HCEC 1CT (cell line): ENCODE measurements at places on chromosomes 7 and 10.

- DNase-seq = no peak
Observed at GRCh38 chr7:103685646-103686045, 239.6 kb upstream of the SLC26A5 start.

DNA sequence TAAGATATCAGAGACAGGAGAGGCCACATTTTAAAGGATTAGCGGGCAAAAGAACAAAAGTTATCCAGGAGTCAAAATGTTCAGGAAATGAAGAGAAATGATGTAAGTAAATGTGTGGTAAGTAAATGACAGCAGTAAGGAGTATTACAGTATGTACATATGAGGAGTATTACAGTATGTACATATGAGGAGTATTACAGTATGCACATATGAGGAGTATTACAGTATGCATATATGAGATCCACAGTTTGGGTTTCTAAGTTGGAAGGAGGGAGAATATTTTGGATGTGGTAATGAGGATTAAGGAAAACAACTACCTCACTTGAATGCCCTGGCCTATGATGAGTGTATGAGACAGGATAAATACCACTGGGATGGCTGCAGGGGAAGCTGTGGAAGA lies 192.4 kb upstream of the DGKB start:
- no peak for DNase-seq

DNA sequence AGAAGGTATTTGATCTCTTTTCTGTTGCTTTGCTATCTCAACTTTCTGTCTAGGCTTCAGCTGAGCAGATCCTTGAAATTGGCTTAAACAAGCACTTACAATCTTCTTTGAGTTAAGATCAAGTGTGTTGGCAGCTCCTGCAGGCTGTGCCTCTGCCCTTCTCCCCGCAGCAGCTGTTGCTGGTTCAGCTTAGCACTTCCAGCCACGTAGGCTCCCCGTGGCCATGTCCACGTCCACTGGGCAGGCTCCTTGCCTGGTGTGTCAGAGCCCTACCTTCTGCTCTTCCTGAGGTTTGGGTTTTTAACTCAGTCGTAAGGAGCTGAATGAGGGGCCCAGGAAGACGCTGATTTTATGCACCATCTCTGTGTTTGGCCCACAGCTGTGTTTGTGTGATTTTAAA lies 47.2 kb downstream of the CAMK1D start:
- no peak for DNase-seq

- peak; percentile 21 for DNase-seq
Observed at GRCh38 chr7:116329686-116330503, 119.6 kb downstream of the TES start.

- no peak for DNase-seq
Observed at GRCh38 chr7:63067897-63068585, 930.6 kb upstream of the ZNF722 start.

DNA sequence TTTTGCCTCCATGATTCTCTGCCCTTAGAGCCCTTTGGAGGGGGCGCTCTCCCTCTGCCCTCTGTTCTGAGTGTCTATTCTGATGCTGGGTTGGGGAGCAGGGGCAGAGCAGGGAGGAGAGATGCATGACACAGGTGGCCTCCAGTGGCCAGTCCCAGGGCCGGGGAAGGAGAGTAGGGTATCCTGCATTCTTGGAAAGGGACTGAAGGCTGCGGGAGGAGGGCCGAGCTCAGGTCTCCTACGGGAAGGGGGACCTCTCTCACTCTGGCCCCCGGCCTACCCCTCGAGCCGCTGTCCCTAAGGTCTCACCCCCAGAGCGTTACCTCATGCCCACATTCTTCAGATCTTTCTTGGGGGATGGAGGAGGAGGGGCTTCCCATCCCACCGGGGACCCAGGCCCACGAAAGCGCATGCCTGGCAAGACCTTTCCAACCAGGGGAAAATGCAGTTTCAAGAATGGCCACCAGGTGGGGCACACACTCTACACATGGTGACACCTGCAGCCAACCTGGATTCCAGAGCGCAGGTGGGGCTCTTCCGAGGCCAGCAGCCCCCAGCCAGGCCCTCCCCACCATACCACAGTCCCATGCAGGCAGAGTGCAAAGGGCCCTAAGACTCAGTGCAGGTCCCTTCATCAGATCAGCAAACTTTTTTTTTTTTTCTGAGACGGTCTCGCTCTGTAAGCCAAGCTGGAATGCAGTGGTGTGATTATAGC lies 86.4 kb downstream of the MYL10 start:
- no peak for DNase-seq

- no peak for DNase-seq
Observed at GRCh38 chr7:101534873-101535272, 94.2 kb downstream of the MYL10 start.

- DNase-seq = peak; percentile 82
Observed at GRCh38 chr7:12281038-12281437, 69.9 kb downstream of the TMEM106B start.

DNA sequence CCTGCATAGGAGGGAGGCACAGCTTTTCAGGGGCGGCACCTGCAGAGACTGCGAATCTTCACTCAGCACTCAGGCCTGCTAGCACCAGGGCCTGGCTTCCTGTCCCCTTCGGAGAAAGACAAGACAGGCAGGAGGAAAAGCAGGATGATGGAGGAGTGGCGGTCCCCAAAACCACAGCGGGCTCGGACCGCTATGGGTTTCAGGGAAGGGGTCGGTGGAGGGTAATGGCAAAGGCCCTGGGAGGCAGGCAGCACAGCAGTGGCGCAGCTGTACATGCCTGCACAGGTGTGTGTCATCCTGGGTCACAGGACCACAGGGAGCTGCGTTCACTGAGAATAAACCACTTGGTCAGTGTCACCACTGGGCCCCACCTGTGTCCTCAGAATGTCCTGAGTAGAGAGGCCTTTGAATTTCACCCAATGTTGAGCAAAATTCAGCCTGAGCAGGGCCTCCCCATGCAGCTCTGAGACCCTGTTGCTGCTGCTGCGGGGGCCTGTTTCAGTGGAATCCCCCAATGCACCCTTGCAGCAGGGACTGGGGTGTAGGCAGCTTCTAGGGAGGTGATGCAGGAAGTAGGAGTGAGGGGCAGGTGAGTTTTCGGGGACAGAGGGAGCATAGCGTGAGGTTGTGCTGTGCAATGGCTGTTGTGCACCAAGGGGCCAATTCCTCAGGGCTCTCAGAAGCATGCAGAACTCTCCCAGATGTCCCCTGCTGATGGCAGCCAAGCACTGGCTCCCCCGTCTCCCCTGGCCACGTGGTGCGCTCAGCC lies 90.6 kb upstream of the PPP2R2D start:
- DNase-seq = no peak

GRCh38 chr7:98628418-98628817 lies 11.3 kb downstream of the NPTX2 start:
- no peak for DNase-seq

- DNase-seq = no peak
Observed at GRCh38 chr7:107032720-107033438, 11.6 kb upstream of the PRKAR2B start.

DNA sequence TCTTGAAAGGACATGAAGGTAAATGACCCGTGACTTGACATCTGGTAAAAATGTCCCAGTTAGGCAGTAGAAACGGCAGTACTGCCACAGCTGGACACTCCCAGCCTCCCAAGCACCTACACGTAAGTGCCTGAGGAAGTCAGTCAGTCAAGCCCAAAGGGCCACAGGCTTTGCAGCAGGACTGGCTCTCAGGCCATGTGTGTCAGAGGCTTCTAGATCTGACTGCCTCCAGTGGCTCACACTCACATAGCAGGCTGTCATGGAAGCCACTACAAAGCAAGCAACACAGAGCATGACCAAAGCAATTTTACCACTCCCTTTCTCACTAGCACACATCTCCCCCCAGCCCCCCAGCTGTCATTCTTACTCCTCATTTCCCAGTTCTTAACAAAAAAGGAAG lies 17.8 kb upstream of the CCNJ start:
- DNase-seq = no peak

GRCh38 chr10:62732841-62733653 lies 71.5 kb upstream of the ADO start:
- peak; percentile 79 for DNase-seq

- DNase-seq = peak; percentile 27
Observed at GRCh38 chr10:133260895-133261725, 15.6 kb downstream of the ADAM8 start.

GRCh38 chr10:16943295-16944285 lies 126.4 kb upstream of the RSU1 start:
- peak; percentile 61 for DNase-seq

- no peak for DNase-seq
Observed at GRCh38 chr10:113399065-113399464, 153.8 kb upstream of the HABP2 start.

GRCh38 chr7:140475747-140476333 lies 3.5 kb downstream of the MKRN1 start:
- peak; percentile 13 for DNase-seq

GRCh38 chr7:50962962-50963374 lies 180.3 kb upstream of the GRB10 start:
- DNase-seq = no peak

- DNase-seq = no peak
Observed at GRCh38 chr7:30396389-30396788, 82.2 kb downstream of the NOD1 start.

DNA sequence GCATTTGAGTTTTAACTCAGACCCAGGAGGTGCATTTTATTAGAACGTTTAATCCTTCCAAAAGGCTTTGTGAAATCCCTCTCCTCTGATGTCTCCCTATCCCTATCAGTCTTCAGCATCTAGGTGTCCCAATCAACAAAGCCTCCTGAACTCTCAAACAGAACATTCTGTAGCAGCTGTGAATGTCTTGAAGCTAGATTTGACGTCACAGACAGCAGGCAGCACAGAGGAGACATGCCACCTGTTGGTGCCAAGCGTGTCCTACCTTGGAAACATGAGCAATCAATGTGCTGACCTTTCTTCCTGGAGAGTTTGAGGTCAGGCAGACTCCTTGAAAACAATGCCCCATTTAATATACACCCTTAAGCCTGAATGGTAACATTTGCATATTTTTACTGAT lies 125.5 kb downstream of the RNLS start:
- no peak for DNase-seq

DNA sequence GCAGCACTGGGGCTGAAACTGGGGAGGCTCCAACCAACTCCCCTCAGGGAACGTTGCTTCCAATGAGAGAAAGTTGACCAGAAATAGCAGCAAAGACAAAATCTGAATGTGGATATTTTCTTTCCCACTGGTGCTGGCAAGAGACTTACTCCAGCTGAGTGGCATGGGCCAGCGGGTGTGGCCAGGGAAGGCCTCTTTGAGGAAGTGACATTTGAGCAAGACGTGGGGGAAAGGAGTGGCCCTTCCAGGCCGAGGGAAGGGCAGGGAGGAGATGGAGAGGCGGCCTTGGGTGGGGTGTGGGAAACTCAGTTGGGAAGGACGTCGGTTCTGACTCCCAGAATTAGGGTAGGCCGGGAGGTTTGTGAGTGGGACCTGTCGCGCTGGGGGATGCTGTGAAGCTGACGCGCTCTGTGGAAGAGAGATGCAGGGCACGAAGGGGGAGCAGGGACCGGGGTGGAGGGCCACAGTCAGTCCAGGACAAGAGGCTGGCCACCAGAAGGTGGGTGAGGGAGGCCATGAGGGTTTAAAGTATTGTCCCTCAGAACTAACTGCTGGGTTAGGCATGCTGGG lies 96.7 kb upstream of the IKZF1 start:
- DNase-seq = no peak

- peak; percentile 74 for DNase-seq
Observed at GRCh38 chr7:130290745-130291144, 2.2 kb upstream of the CPA4 start.

DNA sequence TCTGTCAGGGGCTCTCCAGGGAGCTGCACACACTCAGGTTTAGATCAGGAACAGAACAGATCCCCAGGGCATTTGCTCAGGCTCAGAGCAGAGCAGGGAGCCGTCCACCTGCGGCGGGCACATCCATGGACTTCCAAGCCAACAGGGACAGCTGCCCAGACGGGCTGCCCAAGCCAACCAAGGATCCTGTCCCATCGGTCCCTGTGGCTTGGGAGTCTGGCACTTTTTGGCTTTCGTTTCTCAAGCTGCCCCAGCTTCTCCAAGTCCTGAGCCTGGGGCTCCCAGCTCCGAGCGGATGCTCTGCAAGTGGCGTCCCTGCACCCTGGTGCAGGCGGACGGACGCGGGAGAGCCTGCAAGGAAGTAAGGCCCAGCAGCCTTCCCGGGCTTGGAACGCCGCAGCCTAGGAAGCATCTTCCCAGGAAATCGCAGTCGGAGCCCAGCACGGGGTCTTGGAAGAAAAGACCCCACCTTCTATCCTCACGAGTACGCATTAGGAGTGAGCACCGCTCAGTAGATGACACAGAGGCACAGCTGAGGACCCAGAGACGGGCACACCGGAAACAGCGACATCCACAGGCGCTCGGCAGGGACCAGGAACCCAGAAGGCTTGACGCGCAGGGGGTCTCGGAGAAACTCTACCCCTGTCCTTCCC lies 6.0 kb downstream of the GPR146 start:
- DNase-seq = no peak

DNA sequence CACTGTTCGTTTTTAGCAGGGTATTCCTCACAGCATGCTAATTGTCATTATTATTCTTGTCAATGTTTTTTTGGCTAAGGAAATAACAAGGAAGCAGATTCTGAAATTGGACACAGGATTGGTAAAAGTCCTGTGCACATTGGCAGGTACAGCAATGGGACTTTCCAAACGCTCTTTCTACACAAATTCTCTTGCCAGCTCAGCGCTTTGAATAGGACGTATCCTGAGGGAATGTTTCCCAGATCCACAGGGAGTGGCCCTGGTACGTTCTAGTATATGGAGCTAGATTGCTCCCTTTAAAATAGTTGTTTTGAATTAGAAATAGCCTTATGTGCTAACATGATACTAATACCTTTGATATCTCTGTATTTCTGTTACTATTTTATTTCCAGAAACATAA lies 82.8 kb upstream of the GRB10 start:
- no peak for DNase-seq

GRCh38 chr7:31938650-31939049 lies 131.6 kb downstream of the PDE1C start:
- peak; percentile 87 for DNase-seq

- DNase-seq = no peak
Observed at GRCh38 chr7:2564970-2565540, 6.3 kb downstream of the IQCE start.

DNA sequence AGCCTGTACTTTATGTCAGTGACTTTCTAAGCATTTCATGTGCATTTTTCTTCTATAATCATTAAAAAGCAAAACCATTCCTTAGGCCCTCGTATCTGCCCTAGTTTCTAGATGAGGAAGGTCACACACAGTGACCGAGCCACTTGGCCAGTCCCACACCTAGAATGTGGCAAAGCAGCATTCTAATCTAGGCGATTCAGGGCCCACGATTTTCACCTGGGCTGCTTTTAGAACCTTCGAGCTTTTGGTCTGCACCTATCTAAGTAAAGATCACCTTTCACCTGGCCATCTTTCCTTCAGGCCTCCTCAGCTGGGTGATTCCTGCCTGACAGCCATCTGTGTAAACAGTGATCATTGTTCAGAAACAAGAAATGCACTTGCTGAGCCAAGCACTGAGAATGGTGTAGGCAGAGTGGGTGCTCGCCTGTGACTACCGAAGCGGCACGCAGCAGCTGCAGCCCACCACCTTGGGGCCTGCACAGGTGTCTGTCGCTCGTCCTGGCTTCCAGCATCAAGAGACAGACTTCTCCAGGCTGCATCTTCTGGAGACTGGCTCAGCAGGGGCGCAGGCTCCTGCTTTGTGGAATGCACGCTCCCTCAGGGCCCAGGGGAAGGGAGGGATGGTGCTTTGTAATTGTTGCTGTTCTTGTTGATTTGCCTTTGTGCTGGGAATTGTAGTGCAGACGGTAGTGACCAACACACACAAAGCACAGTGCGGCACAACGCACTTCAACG lies 149.0 kb upstream of the INSYN2A start:
- DNase-seq = no peak

- DNase-seq = no peak
Observed at GRCh38 chr10:86260564-86260963, 106.0 kb downstream of the GRID1 start.

- DNase-seq = peak; percentile 29
Observed at GRCh38 chr7:128665057-128665456, 7.0 kb upstream of the GARIN1A start.
